Activated CD4-positive, CD25-positive, alpha-beta regulatory T cell treated with anti-CD3 and anti-CD28 coated beads, Interleukin-2, amount 50 U/mL, for 72 hours (primary cell): ENCODE measurements at places on chromosomes 2 and 18.

DNA sequence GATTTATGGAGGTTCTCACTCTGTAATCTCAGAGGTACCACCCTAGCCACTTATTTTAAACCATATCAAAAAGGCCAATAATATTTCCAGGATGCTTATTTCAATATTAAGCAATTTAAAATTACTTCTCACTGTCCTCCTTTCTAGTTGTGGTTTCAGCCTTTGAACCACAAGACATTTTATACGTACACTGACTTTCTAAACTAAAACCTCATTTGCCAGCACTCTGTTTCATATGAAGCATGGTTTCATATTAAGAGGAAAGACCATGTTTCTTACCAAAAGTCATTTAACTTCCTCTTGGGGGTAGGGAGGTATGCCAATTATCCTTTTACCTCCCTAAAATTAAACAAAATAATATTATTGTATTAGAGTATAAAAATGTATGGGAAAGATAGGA lies 399.8 kb downstream of the CDH7 start:
- DNase-seq = no peak

DNA sequence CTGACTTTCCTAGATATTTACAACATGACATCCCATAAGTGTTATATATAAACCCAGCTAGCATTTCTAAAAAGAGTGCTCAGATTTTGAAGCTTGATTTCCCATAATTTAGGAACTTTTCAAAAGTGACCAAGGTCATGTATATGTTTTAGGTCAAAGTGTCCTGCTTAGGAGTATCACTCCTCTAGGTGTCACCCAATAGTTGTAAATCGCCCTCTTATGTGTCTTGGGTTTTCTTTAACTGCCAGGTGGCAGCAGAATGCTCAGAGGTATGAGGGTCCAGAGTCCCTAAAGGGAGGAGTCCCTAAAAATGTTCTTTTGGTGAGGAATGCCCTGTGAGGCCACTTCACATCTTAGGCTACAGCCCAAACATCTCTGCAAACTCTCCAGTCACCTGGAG lies 358.3 kb downstream of the CELF4 start:
- DNase-seq = no peak

DNA sequence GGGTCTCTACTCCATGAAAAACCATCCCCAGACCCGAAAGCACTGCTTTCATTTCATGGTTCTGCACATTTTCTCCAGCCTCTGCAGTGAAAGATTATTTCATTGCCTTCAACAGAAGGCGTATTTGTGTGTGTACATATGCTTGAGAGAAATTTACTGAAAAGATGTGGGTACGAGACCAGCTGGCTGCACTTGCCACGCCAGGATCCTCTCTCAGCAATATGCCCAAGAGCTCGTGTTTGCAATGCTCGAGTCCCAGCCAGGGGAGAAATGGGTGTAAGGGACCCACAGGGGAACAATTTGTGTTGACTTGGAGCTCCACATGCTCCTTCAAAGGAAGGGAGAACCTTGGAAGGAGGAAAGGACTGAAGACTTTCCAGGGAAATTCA lies 37.3 kb downstream of the TMEM177 start:
- DNase-seq = no peak

DNA sequence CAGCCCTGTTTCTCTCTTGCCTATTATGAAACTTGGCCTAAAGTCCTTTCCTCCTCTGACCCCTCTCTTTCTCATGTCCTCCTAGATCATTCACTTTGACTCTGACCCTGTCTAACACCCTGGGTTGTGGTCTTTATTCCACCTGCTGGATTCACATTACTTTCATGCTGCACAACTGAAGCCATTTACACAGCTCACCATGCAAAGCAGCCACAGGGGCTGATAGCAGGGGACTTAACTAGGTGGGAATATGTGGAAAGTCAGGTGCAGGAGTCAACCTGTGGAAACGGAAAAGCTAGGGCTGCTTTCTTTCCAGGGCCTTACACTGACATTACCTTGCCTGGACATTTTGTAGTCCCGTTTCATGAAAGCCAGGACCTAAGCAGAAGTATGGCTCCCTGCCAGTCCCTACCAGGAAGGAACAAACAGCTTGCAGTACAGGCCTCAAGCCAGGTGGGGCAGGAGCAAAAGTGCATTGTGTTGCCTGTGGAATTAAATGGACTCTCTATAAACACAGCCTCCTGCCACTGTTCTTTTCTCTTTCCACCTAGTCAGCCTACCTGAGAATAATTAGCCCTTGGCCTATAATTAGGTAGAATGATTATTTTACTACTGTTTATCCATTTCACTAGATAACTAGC lies 11.8 kb downstream of the MAPRE3 start:
- no peak for DNase-seq

GRCh38 chr18:35324926-35325655 lies 19.1 kb downstream of the ZNF24 start:
- DNase-seq = no peak

GRCh38 chr2:173750353-173750801 lies 214.8 kb downstream of the SP3 start:
- no peak for DNase-seq

GRCh38 chr2:235855011-235855410 lies 313.2 kb downstream of the GBX2 start:
- DNase-seq = no peak

DNA sequence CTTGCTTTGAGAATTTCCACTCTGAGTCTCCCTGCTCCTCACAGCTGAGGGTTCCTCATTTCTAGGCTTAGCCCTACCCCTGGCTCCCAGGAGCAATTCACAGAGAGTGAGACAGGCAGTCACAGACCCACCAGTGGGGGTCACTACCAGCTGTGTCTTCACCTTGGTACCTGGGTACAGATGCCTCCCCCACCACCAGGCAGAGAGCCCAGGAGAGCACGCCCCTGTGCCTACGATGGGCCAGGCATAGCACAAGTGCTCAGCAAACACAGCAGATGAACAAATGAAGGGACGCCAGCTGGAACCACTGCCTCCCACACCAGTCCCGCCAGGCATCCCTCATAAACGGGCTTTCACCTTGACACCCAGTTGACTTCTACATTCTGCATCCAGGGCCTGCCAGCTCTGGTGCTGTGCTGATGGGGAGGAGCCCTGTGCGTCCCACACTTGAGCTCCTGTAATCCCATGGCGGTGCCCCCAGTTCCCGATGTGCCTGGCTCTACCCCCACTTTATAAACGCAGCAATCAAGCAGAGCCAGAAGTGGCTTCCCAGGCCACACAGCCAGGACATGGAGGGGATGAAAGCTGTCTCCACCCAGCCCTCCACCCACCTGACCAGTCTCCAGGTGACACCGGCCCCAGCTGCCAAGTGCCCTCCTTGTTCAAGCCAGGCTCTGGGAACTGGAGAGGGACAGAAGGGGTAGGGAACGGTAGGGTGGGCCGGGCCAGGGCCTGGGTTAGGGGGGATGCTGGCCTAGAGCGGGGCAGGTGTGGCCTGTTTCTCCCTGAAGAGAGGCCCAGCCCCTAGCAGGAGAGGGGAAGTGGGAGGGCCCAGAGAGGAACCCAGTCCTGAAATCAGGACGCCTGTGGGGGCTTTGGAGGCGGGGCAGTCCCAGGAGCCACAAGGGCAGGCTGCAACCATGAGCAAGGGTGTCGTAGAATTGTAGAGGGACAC lies 42.5 kb downstream of the SCTR start:
- no peak for DNase-seq

DNA sequence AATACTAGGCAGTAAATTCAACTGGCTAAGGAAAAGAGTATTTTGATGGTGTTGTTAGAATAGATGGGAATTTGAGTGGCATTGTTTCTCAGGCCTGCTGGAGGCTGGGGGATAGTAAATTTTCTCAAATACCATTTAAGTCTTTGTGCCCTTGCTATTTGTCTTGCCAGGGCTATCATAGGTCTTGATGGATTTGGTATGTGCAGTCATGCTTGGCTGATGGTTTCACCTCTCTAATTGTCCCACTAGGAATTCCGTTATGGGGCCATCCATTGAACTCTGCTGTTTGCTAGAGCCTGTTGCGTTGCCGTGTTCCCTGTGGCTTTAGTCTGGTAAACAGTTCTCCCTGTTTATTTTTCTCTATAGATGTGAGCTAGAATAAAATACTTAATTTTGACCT lies 438.1 kb upstream of the FAM98A start:
- no peak for DNase-seq

GRCh38 chr2:102159295-102159694 lies 16.7 kb downstream of the IL1R1 start:
- DNase-seq = no peak

DNA sequence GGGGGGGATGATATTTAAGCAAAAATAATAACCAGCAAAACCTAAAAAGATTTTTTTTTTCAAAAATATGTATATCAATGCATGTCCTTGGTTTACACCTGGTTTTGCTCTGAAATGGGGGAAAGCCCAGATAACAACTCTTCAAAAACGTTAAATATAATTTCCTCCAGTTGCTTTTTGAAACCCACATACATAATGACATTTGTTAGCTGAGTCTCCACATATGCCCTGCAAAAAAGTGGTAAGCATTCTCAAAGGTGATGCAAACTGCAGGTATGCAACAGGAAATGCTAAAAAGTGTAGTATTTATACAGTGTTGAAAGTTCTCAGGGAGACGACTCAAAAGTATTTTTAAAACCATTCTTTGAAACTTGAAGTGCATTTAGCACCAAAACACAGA lies 258.6 kb downstream of the ZEB2 start:
- no peak for DNase-seq

GRCh38 chr2:60456115-60456770 lies 97.2 kb downstream of the BCL11A start:
- no peak for DNase-seq

DNA sequence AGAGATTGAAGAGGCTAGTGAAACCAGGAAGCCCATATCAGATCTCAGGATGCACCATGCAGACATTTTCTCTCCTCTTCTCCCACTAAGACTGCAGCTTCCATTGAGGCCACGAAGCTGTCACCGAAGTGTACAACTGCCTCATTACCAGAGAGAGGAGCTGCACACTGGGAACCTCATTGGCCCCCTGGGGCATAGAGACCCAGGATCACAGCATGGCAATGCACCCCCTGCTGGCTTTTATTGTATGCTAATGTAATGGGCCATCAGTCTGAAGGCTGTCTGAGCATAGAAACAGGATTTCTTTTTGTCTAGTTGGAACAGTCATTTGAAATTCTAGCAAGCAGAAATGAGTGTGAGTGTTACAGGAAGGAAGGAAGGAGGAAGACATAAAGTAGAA lies 861.6 kb upstream of the CELF4 start:
- DNase-seq = no peak

DNA sequence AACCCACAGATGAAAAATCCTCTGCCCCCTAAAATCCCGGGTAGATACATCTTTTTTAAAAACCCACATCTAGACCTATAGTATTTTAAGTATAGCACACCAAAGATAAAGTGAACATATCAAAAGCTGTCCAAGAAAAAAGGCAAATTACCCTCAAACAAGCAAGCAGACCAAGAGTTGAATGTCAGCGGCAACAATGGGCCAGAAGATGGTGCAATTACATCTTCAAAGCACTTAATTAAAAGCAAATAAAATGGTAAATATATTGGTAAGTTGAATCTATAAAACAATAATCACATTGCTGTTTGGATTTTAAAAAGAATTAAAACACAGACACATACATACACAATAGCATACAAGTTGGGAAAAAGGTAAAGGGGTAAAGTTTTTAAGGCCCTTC lies 98.5 kb downstream of the MYOM1 start:
- no peak for DNase-seq

DNA sequence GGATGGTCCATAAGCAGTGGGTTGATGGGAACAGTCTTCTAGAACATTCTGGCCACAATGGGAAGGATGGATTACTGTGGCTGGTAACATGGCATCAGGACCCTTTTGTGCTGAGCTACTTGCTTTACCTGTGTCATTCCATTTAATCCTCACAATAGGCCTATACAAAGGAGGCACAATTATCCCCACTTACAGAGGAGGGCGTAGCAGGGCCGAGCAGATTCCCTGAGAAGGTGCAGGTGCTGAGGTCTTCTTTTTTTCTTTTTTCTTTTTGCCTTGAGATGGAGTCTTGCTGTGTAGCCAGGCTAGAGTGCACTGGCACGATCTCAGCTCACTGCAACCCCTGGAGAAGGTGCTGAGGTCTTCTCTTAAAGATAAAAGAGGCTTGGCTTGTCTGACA lies 6.7 kb upstream of the LRRC30 start:
- no peak for DNase-seq

- DNase-seq = no peak
Observed at GRCh38 chr2:85734942-85735608, 18.7 kb upstream of the ATOH8 start.

DNA sequence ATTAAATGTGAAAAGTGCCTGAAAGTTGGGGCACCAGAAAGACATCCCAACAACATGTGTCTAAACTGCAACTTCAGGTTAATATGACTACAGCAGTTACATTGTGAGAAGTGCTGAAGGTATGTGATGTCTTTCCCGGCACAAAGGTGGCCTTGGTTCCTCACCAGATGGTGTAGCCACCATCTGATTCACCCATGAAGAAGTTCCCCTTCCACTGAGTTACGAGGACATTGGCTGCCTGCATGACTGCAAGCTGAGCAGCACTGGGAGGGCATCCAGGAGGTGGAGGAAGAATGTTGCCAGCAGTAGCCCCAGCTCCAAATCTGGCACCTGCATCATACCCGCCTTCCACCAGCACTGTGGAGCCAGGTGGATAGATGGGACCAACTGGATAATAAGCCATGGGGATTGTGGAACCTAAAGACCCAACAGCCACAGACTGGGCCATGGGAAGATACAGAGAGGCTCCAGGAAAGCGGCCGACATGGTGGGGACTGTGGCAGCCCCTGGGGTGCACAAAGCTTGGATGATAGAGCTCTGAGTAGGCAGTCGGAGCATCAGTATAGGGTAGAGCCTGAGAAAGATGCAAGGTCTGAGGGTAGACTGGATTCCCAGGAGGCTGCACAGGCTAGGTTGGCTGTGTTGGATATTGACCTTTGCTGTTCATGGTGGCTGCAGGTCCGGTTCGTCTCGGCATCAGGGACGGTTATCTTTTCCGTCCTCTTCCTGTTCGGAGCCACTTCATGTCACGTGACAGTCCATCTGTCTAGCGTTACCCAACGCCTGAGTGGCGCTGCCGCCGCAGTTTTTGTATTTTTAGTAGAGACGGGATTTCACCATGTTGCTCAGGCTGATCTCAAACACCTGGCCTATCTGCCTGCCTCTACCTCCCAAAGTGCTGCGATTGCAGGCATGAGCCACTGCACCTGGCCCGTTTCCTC lies 36.9 kb downstream of the SUMO1 start:
- DNase-seq = no peak

DNA sequence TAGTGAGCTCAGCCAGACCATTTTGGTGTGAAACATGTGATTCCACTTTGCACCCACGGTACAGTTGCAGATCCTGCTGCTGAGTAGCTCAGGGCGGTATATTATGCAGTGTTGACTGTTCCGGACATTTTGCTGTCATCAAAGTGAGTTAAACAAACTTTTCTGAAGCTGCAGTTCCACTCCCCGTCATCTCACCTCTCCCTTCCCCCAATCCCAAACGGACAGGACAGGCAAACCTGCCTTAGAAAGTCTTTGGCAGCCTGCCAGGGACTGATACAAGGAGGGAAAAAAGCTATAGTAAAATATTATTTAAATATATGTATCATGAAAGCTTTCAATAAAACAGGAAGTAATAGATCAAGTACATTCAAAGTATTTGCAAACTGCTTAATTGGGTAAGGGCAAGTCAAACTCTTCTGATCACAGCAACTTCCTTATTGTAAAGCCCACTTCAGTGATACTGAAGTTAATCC lies 35.5 kb upstream of the SP5 start:
- DNase-seq = no peak
